SW 1271 (cell line): ENCODE measurements at places on chromosomes 3 and 15.

- DNase-seq = no peak
Measured at GRCh38 chr15:73799466-73799865, 46.3 kb upstream of the INSYN1 start.

DNA sequence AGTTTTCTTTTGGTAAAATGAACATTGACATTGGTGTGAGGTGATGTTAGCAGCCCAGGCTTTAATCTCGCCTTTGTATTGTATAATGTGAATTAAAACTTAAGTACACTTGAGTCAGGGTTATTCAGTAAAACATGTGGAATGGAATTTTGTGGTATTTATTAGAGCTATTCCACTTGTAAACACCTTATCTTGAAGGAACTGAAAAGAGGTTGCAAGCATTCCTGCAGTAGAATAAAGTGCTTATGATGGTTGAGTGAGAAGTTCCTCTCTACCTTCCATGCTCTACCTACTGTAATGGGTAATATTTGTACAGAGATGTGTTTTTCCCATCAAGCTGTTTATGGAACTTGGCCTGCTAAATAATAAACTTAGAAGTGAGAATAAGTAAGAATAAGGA, 36.1 kb downstream of the HMG20A start:
- DNase-seq = no peak

DNA sequence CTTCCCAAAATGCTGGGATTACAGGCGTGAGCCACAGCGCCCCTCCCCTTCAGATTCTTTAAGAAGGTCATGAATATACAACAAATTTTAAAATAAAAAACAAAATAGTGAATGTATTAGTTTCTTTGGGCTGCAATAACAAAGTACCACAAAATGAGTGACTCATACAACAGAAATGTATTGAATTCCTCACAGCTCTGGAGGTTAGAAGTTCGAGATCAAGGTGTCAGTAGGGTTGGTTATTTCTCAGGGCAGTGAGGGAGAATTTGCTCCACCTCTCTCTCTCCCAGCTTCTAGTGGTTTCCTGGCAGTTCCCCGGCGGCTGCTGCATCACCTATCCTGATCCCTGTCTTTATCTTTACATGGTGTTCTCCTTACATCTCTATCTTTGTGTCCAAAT, 804.0 kb downstream of the ROBO1 start:
- DNase-seq = no peak

DNA sequence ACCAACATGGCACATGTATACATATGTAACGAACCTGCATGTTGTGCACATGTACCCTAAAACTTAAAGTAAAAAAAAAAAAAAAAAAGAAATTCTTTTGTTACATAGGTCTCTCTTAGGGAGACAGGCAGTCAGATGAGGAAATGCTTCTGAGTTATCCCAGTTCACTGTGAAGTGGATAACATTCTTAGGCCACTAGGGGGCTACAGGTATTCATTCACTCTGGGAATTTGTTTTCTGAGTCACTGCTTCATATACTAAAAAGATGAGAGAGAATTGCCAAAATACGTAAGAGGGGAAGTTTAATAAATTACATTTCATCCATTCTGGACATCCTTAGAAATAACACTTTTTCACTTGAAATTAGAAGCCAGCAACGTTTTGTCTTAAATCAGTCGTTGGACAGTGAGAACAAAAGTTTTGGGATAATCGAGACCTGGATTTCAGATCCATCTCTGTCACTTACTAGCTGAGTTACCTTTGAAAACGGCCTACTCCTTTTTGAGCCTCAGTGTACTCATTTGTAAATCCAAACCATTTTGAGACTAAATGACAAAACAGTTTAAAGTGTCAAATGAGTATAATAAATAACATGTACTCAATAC, 738.4 kb upstream of the ALCAM start:
- DNase-seq = peak; percentile 6

DNA sequence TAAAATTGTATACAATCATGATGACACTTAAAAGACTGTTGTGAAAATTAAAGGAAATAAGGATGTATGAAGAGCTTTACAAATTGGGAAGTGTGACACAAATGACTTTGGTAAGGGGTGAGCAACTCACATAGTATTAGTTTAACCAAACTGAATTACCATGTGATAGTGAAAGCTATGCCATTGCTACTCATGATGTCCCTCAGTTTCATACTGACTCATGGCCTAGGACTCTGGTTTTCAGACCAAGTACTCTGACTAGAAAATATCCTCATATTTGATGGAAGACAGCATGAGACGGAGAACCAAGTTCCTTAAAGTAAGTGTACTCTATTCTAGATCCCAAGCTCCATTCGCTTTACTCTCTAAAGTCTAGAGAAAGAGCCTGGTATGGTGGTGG, 203.2 kb upstream of the ICE2 start:
- DNase-seq = no peak
